ENCODE measurements at places on chromosomes 5 and 9.

DNA sequence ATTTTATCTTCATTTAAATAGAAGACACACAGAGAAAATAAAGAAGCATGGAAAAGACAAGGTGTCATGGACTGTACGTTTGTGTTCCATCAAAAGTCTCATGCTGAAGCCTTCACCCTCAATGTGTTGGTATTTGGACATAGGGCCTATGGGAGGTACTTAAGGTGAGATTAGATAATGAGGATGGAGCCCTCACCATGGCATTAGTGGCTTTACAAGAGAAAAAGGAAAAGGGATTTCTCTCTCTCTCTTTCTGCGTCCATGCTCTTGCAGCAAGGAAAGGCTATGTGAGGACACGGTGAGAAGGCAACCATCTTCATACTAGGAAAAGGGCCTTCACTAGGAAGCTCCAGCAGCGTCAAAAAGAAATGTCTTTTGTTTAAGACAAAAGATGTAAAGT, 797.0 kb upstream of the CDH10 start:
- no peak for DNase-seq

DNA sequence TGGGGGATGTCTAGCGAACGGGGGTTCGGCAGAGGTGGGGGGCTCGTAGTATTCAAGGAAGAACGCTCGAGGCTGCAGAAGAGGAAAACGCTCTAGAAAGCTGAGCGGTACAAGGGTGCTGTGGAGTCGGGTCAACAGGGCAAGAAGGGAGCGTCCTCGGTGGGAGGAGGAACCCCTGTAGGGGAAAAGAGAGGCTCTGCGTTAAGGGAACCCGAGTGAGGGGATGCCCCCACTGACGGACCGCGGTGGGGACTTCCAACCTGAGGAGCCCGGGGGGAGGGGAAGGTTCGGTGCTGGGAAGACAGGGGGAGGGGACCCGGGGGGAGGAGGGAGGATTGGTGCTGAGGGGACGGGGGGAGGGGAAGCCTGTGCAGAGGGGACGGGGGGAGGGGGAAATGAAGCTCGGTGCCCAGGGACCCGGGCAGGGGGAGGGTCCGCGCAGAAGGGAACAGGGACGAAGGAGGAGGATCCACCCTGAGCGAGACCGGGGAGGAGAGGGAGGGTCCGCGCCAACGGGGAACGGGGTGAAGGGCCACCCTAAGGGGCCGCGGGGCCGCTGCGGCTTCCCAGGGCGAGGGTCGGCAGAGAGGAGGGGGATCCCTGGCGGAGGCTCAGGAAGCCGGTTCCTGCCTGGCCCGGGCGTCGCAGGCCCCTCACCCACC, 621 bp downstream of the NR6A1 start:
- DNase-seq: no peak

- peak; percentile 79 for DNase-seq
Measured at GRCh38 chr5:59829386-59829785, 64.1 kb downstream of the PDE4D start.

DNA sequence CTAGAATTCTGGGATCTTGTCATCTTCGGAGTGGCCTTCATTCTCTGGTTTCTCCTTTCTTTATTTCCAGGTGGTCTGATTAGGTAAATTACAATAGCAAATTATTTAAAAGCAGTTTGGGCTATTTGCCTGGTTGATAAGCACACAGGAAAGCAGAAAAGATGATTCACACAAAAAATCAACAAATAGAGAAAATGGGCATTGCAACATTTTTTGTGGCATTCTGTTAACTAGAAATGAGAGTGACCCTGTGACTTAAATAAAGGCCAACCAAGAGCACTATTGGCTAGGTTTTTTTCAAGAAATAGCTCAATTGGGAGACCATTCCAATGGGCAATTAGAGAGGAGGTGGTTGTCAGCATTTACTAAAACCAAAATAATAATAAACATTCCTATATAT, 6.5 kb upstream of the PDZD2 start:
- DNase-seq: no peak

DNA sequence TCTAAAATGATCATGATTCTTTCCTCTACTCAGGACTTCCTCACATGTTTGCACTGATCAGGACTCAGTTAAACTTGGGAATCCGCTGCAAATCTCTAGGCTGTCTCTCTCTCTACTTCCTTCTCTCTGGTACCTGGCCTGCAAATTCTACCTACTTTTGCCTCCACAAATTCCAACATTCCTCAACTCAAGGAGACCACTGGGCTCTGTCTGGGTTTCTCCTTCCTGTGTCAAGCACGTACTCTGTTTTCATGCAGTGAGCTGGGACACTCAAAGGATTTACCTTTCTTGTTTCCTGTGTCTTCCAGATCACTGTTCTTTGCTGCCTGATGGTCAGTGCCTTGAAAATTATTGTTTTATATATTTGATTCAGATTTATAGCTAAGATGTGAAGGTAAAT, 45.9 kb upstream of the ANKRD31 start:
- no peak for DNase-seq

GRCh38 chr9:72092820-72093219, 32.4 kb upstream of the C9orf57 start:
- DNase-seq: no peak

DNA sequence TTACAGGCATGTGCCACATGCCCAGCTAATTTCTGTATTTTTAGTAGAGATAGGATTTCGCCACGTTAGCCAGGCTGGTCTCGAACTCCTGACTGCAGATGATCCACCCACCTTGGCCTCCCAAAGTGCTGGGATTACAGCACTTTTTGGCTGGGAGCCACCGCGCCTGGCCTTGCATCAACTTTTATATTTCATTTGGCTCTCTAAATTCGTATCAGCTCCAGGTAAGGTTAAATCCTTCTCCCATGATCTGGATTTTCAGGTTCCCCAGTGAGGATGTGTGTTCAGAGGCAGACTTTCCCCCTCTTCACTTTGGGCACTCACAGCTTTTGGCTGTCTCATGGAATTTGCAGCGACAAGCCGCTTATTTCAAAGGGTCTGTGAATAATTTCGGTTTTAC, 16.8 kb upstream of the RNF38 start:
- DNase-seq: no peak

GRCh38 chr5:137281201-137281600, 217.9 kb downstream of the SPOCK1 start:
- no peak for DNase-seq

DNA sequence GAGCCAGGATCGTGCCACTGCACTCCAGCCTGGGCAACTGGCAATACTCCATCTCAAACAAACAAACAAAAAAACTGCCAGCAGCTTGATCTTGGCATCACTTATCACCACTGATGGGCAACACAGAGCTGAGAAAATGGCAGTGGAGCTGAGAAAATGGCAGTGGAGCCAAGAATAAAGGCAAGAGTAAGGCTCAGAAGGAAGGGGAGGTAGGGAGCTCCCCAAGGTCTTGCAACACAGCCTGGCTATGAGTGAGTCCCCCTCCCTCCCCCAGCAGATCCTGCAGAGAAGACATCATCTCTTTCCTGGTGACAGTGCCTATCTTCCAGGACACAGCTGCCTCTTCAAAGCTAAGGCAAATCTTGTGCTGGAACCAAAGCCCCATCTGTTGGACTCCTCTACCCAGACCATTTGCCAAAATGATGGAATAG, 70.3 kb downstream of the UGCG start:
- DNase-seq: peak; percentile 66

- DNase-seq: peak; percentile 80
Measured at GRCh38 chr5:33794550-33795181, 97.1 kb downstream of the ADAMTS12 start.

GRCh38 chr5:128632264-128632663, 94.2 kb upstream of the FBN2 start:
- DNase-seq: peak; percentile 63

DNA sequence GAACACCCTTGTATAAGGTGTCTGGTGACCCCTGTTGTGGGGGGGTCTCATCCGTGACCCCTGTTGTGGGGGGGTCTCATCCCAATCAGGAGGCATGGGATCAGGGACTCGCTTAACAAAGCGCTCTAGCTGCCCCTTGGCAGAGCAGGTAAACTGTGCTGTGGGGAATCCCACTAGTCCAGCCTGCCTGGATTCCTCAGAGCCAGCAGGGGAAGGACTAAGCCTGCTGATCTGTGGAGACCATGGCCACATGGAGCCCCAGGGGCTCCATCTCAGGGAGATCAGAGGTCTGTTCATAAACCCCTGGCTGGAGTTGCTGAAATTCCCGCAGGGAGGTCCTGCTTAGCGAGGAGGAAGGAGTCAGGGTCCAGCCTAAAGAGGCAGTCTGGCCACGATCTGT, 45.8 kb upstream of the TXNDC8 start:
- DNase-seq: no peak

GRCh38 chr5:168976311-168976970, 324.5 kb downstream of the SLIT3 start:
- peak; percentile 85 for DNase-seq

DNA sequence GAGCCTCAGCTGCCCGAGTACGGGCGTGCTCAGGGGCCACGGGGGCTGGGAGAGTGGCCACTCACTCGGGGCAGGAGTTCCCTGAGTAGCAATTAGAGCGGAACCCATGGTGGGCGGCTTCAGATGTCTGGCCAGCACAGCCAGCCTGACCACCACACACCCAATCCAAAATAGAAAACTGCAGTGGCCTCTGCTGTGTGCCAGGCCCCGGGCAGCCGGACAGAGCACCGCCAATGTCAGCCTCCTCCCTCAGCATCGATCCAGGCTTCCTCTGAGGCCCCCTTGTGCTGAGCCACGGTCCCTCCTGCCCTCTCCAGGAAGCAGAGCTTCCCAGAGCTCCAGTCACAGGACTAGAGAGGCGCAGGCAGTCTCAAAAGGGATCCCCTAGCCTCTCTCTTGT, 2.7 kb downstream of the ADAMTS2 start:
- DNase-seq: peak; percentile 43

DNA sequence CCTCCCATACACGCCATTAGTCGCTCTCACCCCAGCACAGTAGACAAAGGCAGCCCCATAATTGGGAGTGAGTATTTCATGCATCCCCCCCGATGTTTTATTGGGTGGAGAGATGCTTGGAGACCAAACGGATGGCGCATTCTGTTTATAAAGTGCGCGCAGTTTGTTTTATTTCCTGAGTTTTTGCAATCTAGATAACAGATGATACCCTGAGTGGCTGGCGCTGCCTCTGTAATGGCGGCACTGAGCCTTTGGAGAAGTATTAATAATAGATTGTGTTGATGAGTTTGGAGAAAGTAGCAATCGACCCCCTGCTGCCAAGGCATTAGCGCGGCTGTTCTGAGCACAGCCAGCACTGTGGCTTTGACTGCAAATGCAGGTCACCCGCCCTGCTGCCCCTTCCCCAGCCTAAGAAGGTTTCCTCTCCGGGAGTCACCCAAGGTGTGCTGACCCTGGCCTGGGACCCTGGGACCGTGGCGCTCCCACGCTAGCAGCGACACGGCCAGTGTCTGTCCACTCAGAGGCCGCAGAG, 74.3 kb downstream of the LMX1B start:
- no peak for DNase-seq

- no peak for DNase-seq
Measured at GRCh38 chr5:174895360-174895759, 171.0 kb downstream of the MSX2 start.

GRCh38 chr9:123894822-123895221, 35.1 kb downstream of the DENND1A start:
- DNase-seq: no peak

DNA sequence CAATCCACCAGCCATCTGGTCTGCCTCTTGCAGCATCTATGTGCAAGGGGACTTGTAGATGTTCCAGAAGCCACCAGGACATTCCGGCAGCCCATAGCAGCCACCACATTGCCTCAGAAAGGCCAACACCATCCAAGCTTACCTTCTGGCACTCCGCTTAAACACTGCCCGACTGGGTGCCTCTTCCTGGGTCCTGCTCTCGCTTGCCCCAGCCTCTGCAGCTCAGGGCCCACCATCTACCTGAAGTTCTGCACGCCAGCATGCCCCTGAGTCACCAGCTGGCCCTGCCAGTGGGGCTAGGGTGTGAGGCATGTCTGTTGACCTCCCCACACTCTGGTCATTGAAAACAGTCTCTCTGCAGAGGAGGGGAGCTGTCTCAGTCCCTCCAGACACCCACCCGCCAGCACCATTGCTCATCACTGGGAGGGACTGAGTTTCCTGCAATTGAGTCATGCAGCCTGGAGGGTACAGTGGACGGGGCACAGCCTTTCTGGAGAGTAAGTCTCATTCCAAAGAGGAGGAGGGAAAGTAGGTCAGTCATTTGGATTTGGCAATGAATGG, 16.9 kb upstream of the COL5A1 start:
- DNase-seq: peak; percentile 95

- no peak for DNase-seq
Measured at GRCh38 chr9:104779334-104779733, 15.4 kb downstream of the NIPSNAP3B start.

GRCh38 chr9:120184266-120184665, 395.7 kb downstream of the CDK5RAP2 start:
- DNase-seq: no peak

DNA sequence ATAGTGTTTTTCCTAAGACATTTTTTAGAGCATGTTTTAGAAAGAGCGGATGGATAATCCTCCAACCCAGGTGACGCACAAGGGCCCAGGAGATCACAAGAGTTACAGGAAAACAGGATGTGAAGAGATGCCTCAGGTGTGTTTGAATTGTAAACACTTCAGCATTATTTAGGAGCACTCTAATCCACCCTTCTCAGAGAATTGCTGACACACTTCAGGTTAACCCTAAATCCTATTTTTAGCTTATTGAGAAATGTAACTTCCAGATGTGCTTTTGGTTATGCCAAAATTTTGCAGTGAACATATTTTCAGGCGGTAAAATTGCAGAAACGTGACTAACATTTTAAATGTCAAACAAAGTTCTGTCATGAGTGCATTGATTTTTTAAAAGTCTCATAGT, 755.4 kb upstream of the CTNND2 start:
- DNase-seq: no peak
